Lung microvascular endothelial cell (primary cell): ENCODE measurements at places on chromosomes 4 and X.

DNA sequence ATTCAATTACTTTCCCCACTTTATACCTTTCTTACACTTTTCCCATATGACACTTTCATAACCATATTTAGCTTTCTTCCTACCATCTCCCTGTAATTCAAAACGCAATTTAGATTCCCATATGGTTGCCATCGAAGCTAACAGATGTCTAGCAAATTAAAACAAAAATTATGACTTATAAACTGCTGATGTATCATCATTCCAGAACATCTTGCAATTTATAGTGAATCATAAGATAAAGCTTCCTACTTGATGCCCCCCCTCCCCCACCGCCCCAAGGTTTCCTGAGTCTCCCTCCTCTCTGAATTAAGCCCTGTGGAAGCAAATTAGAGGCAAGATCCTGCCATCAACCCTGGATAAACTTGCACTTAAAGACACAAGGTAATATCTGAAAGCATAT lies 5.4 kb downstream of the TSPAN5 start:
- DNase-seq: no peak

- DNase-seq: peak; percentile 65
Observed at GRCh38 chr4:147799986-147800555, 68.2 kb downstream of the ARHGAP10 start.

DNA sequence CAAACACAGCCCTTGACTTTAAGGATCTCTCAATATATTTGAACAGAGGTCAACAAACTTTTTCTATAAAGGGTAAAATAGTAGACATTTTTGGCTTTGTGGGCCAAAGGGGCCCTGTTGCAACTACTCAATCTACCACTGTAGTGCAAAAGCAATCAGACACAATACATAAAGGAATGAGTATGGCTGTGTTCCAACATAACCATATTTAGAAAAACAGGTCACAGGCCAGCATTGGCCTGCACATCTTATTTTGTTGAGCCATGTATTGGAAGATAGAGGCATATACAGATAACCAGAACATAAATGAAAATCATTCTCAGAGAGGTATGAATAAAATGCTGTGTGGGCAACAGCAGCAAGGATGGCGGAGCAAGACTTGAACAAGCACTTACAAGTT lies 49.8 kb downstream of the MID1 start:
- DNase-seq: peak; percentile 50

DNA sequence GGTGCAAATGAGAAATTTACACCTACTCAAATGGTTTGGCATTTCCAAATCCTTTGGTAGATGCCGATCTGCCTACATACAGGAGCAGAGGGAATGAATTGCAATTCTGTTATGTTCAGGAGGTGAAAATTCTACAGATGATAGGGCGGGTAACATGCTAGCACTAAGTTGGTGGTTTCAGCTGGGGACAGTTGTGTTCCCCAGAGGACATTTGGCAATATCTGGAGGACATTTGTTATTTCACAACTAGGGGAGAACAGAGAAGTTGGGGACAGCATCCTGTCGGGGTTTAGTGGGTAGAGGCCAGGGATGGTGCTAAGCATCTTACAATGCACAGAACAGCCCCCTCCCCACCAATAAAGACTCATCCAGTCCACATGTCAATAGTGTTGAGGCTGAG lies 96.5 kb upstream of the PUDP start:
- no peak for DNase-seq

- DNase-seq: no peak
Observed at GRCh38 chr4:88584471-88584900, 7.8 kb upstream of the HERC3 start.

- no peak for DNase-seq
Observed at GRCh38 chr4:34492414-34492813, 1751.9 kb downstream of the ARAP2 start.

DNA sequence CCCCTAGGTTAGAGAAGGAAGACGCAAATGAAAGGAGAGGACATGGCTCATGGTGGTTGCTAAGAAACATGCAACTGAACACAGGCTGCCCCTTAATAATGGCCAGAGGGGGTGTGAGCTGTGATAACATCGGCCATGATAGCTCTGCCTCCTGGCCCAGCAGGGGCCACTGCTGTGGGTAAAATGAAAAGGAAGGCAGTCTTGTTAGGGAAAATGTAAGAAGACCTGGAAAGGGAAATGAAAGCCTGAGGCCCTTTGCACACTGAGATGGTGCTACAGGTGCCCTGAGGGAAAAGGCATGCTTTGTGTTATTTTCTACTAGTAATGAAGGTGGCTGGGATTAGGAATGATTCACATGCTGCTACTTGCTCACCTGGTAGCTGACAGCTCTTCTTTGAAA lies 123.6 kb upstream of the MID1 start:
- DNase-seq: no peak

DNA sequence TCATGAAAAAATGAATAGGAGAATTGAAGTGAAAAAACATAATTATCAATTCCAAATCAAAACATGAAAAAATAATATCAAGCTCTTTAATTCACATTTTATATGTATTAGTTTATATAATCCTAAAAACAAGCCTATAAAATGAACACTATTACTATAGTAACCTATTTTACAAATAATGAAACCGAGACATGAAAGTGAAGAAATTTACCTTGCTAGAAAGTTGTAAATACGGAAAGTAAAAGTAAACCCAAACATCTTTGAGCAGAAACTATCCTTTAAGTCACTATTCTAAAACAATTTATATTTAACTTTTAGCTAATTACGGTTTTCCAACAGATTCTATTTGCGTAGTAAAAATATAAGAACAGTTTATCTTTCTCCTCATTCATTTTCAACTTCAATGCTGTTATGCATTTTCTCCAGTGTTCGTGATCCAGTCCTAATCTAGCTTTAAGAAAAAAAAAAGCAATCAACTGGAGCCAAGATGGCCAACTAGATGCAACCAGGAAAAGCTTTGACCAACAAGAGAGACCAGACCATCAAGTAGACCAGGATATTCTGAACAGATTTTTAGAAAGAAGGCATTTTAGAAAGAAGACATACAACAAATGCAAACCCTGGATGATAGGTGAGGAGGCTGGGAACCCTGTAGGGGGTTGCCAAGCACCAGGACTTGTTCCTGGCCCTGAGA lies 67.0 kb downstream of the DDX53 start:
- DNase-seq: no peak

DNA sequence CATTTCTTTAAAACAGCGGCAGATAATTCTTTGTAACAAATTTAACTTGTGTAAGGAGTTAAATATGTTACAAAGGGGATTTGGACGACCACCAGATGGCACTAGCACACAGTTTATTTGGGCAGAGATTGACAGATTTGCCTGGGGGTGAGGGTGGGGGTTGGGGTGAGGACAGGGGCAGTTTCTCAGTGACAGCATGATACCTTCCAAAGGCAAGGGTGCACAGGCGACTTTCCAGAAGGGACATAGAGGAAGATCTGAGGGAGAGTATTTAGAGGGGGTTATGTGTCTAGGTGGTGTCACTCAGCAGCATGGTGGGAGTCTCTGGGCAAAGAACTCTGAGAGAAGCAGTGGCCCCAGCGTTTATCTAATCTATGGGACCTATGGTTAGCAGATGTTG lies 9.6 kb upstream of the TMA16 start:
- peak; percentile 67 for DNase-seq

DNA sequence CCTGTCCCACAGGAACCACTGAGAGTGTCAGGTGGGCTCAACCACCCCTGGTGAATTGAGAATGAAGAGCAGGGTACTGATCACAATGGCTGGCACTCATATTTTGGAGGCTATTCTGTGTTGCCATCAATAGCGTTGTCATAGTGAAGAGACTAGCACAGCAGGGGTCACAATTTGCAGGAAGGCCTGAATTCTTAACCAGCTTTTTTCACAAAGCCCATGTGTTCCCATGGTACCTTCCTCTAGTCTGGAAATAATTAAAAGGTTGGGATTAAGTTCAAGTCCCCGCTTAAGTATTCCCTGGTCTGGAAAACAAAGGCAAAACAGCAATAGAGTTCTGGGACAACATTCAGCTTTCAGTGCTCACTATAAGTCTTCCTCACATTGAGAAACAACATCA lies 1051.7 kb downstream of the C4orf33 start:
- no peak for DNase-seq

- DNase-seq: peak; percentile 98
Observed at GRCh38 chrX:103686199-103687072, at the start of gene MORF4L2. TSS of gene MORF4L2 (minus strand) at chrX:103686699. CDS start at chrX:103677027, 9,672 bp downstream.

- no peak for DNase-seq
Observed at GRCh38 chr4:120814886-120815285, 107.6 kb downstream of the PRDM5 start.

DNA sequence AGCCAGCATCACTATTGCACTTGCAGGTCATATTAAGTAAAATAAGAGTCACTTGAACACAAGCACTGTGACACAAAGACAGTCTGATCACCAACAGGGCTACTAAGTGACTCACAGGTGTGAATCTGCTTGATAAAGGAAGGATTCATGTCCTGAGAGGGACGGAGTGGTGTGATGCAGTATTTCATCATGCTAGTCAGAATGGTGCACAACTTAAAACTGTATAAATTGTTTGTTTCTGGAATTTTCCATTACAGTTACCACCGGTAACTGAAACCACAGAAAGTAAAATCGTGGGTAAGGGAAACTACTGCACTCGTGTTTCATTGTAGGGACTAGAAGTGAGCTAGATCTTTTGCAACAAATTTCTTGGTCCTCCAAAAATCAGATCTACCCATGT lies 109.7 kb downstream of the ELOVL6 start:
- DNase-seq: no peak

DNA sequence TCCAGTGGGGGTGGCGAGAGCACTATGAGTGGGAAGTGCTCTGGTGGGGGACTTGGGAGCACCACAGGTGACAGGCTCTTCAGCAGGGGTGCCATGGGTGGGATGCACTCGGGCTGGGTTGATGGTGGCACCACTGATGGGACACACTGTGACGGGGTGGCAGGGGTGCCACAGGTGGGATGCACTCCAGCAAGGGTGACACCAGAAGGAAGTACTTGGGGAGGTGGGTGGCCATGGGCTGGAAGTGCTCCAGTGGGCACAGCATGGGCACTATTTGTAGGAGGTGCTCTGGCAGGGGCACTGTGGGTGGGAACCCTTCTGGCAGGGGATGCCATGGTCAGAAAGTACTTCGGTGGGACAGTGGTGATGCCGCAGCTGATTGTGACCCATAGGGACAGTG lies 346.6 kb downstream of the CFAP47 start:
- DNase-seq: no peak

- DNase-seq: no peak
Observed at GRCh38 chr4:78356251-78356786, 195.3 kb upstream of the ANXA3 start.

- DNase-seq: no peak
Observed at GRCh38 chrX:133561251-133561650, 146.0 kb upstream of the GPC4 start.

DNA sequence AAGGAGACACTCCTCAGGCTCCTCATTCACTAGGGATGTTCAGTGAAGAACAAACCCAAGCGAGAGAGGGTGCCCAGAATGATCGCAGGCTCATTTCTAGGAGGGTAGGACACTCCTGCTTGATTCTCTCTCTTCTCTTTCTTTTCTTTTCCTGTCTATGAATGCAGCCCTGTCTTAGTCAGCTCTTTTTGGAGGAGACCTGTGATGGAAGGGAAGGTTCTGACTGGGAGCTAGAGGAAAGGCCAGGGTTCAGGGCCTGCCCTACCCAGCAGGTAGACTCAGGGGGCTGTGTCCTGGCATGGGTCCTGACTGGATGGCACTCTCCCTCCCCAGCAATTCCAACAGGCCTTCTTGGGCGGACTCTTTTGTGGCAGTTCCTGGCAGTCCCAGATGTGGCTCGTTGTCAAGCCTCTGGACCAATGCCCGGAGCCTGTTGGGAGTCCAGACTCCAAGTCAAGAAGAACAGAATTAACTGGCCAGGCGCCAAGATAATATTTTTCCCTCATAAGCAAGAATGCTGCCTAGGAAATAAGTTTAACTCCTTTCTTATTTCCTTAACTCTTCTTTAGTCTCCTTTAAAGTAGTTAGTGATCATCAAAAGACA lies 139.4 kb upstream of the SCML1 start:
- peak; percentile 60 for DNase-seq

- no peak for DNase-seq
Observed at GRCh38 chrX:100642290-100642689, 1.7 kb upstream of the SRPX2 start.

DNA sequence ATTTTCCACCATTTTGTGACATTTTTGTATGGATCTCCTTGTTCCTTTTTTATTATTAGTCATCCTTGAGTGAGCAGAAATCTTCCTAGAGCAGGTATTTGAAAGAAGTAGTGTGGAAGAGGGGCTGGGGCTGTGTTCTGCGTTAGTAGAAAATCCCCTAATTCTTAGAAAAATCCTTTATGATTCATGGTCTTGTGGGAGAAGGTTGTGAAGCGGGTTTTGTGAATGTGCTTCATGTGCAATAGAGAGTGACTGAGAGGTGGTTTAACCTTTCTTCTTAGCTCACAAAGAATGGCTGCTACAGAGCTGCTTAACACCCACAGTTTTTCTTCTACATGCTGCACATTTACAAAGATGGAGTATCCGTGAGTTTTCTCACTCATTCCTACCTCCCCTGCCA lies 220.5 kb downstream of the IDS start:
- no peak for DNase-seq

GRCh38 chr4:148790691-148791090 lies 348.5 kb upstream of the NR3C2 start:
- DNase-seq: no peak

- no peak for DNase-seq
Observed at GRCh38 chr4:168528131-168528949, 31.5 kb downstream of the PALLD start.

GRCh38 chr4:47814618-47815295 lies 23.1 kb downstream of the CORIN start:
- DNase-seq: no peak

DNA sequence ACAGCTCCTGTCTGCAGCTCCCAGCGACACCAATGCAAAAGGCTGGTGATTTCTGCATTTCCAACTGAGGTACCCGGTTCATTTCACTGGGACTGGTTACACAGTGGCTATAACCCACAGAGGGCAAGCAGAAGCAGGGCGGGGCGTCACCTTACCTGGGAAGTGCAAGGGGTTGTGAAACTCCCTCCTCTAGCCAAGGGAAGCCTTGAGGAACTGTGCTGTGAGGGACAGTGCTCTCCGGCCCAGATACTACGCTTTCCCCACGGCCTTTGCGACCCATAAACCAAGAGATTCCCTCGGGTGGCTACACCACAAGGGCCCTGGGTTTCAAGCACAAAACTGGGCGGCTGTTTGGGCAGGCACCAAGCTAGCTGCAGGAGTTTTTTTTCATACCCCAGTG lies 218.9 kb downstream of the PPP3CA start:
- DNase-seq: no peak

- no peak for DNase-seq
Observed at GRCh38 chr4:26583538-26583864, 383 bp upstream of the TBC1D19 start.

GRCh38 chr4:120331486-120332370 lies 265.1 kb upstream of the MAD2L1 start:
- DNase-seq: no peak

- peak; percentile 81 for DNase-seq
Observed at GRCh38 chr4:48780865-48781214, 761 bp upstream of the FRYL start.

GRCh38 chr4:180950377-180950776 lies 1292.8 kb upstream of the TENM3 start:
- DNase-seq: no peak

- DNase-seq: no peak
Observed at GRCh38 chrX:40224658-40225057, 126.9 kb upstream of the BCOR start.
